Pulmonary artery endothelial cell (primary cell): ENCODE measurements at places on chromosomes 1 and 21. TPM values are rescaled to one million over a fixed set of nuclear protein-coding genes. Genes with fewer than 3 reads are reported as not detected.
A peak's percentile ranks its signal among the peaks of the same experiment; 100 is the strongest.

FMO3 gene
- total RNA-seq, result 0.28 TPM in 1 of 2 replicates, not detected in the other

PIGV gene
- 7.3 and 8.3 TPM in 2 replicates for total RNA-seq

MORN1 gene
- total RNA-seq, result 4.1 and 4.3 TPM in 2 replicates

ANGPTL3 gene
- not detected in 2 replicates for total RNA-seq

CD1D gene
- not detected in 2 replicates for total RNA-seq

- DNase-seq, result no peak
These were observed 72.8 kb upstream of the ATP5PO start for GRCh38 chr21:33988237-33989017.

DNA sequence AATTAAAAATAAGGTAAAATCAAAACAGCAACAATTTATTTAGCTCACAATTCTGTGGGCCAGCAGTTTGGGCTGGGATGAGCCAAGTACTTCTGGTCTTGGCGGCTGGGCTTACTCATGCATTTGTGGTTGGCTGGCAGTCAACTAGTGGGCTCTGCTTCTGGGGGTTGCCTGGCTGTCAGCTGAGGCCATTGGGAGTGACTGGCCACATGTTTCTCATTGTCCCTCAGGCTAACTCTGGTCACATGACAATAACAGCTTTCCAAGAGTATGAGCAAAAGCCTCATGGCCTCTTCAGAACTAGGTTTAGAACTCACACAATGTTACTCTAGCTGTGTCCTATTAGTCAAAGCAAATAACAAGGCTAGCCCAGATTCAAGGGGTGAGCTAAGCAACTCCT is 15.6 kb upstream of the CHIA start:
- no peak for DNase-seq

GRCh38 chr1:186518395-186518794 is 57.5 kb upstream of the PDC start:
- no peak for DNase-seq

GRCh38 chr1:108505763-108506070 is 54.2 kb upstream of the EEIG2 start:
- DNase-seq, result no peak

GRCh38 chr1:175278734-175279116 is 86.1 kb upstream of the KIAA0040 start:
- no peak for DNase-seq

DNA sequence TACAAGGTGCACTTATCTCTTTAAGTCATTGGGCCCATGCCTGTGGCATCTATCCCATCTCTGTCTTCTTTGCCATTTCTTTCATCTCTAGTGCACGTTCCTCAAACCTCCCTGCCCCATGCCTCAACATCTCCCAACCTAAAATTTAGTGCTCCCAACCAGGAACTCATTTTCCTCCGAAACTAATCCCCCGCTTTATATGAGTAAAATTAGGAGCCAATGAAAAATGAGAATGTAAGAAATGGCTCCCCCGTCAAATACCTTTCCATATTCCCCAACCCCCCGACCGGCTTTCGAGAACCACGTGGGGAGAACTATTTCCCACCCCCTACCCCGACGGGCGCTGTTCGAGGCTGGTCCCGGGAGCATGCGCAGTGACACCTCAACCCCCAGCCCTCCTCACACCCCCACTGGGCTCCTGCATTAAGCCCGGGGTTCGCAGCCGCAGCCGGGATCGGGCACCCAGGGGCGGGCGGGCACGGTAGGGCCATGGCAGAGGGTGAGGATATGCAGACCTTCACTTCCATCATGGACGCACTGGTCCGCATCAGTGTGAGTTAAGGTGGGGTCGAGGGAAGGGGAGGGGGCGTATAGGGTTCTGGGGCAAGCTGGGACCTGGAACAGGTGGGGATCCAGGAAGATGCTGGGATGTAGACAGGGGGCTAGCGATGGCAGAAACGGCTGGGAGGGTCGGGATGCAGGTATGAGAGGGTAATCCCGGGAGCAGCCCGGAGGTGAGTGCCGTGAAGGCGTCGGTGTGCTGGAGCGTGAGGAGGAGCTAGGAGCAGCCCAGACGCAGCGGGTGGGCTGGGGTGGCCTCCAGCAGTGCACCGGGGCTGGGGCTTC is at the start of gene TRIM46:
Gene TRIM46, plus strand, starts transcription at position 372 of the 846 bp plus-strand sequence. Its CDS starts 118 bp downstream, at position 490.
- DNase-seq, result no peak

DNA sequence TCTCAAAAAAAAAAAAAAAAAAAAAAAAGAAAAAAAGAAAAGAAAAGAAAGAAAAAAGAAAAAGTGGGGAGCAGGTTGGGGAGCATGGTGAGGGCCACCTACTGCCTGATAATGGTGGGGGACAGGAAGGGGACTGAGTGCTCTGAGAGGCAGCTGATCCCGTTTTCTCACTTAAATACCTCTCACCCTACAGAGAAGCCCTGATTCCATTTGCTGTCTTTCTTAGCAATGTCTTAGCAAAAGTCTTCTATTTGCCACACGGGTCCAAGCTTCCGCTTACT is 692 bp upstream of the H6PD start:
- no peak for DNase-seq

DNA sequence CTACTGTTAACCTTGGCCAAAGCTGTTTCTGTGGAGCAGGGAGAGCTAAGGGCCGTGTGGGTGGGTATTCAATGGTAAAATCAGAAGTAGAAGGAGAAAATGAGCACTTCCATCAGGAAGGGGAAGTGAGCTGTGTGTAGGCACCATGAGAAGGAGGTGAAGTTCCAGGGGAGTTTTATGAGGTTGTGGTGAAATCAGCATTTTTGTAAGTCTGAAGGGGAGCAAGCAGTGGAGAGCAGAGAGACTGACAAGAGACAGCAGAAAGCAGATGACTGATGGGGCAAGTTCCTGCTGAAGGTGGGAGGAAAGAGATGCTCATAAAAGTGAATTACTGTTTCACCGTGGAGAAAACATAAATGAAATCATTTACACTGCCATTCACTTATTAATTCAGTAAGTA is 2.7 kb upstream of the GPR88 start:
- no peak for DNase-seq

DNA sequence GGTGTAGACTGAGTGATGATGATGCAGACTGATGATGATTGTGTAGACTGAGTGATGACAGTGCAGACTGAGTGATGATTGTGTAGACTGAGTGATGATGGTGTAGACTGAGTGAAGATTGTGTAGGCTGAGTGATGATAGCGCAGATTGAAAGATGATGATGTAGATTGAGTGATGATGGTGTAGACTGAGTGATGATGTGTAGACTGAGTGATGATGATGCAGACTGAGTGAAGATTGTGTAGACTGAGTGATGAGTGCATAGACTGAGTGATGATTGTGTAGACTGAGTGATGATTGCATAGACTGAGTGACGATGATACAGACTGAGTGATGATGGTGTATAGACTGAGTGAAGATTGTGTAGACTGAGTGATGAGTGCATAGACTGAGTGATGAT is 28.7 kb downstream of the FAM89A start:
- DNase-seq, result no peak

DNA sequence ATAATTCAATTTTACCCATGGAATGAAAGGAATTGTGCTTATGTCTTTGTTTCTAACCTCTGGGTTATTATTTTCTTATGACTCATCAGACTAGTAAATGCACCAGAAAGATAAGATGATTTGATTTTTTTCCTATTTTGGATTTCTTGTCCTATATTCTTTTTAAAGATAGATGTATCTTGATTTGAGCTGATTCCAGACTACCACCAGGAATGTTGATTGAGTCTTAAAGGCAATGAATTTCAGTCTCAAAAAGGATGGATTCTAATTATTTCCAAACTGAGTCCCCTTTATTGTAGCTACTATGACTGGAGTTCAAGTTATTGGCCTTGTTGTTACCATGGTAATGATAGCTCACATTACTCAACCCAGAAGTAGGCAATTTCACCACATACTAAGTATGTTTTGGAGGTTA is 95.8 kb upstream of the RGS4 start:
- DNase-seq, result peak; percentile 40

GRCh38 chr1:33280091-33280661 is 23.9 kb downstream of the ZNF362 start:
- DNase-seq, result no peak

DNA sequence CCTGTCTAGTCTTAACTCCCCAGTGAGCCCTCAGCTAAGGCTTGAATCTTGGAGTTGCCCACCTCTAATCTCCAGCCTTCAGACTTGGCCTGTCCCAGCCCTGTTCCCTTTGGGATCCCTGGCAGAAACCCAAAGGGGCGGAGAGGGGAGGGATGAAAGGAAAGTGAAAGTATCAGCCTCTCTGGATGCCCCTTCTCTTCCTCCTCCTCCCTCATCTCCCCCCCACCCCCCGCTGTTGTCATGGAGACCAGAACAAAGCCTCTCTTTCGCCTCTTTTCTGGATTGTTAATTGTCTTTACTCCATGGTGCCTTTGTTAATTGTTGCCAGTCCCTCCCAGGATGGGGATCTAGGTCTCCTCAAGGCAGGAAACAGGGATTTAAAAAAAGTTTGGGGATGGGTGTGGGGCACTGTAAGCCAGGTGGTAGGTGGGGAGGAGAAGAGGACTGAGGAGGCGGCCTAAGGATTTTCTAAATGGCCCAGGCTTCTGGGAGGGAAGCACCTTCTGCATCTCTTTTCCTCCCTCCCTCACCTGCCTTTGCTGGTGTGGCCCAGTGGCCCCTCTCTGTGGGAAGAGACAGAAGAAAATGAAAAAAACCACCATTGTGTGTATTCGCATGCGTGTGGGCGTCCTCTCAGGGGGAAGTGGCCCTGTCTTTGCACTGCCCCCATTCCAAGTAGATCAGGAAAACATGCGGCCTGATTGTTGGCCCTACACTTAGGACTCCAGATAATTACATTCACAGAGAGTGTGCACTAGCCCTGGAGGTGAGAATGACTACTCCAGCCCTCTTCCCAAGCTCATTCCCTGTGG is 7.5 kb upstream of the SOX13 start:
- no peak for DNase-seq

GRCh38 chr1:57336793-57337192 is 87.1 kb downstream of the DAB1 start:
- DNase-seq, result no peak

DNA sequence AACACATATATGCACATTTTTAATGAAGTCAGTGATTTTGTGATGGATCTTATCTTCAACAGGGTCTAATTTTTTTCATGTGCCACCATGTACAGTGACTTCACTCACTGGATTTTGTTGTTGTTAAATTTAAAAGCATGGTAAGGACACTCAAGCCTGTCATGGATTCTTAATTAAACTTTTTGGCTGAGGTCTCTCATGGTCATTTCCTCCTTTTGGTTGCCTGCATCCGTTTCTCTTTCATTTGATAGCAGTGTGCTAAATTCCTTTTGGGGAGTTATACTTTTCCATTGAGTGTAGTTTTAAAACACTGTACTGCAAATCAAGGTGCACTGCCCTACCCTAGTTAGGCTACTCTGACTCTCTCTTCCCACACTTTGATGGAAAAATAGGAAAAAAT is 13.2 kb upstream of the CRB1 start:
- no peak for DNase-seq

DNA sequence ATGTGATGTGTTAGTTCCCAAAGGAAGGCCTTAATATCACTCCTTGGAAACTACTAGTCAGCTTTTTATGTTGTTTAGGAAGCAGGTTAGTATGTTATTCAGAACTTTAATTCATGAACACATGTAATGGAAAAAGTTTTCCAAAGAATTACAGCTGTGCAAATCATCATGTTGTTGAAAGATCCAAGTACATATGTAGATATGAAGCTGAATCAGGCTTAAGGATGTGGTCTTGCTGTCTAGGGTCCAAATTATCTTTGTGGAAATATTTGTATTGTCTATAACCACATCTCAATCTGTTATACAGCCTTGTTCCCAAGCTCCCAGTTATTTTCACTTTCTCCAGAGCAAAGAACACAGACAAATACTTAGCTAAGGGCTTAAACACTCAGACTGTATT is 231.6 kb downstream of the TPR start:
- no peak for DNase-seq

DNA sequence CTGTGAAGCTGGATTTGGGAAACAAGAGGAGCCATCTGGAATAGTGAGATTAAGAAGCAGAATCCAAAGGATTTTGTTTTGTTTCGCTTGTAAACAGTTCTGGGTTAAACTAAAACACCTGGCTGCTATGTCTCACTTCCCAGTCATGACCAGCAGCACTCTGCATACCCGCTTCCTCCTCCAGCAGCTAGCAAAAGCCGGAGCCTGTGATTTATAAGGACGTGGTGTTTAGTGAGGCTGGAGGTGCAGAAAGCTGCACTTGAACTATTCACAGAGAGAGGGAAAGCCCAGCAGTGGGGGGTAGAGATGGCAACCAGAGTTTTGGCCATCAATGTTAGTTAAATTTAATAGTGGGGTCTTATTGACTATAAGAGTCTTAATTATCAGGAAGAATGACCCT is 240.2 kb downstream of the AJAP1 start:
- no peak for DNase-seq

DNA sequence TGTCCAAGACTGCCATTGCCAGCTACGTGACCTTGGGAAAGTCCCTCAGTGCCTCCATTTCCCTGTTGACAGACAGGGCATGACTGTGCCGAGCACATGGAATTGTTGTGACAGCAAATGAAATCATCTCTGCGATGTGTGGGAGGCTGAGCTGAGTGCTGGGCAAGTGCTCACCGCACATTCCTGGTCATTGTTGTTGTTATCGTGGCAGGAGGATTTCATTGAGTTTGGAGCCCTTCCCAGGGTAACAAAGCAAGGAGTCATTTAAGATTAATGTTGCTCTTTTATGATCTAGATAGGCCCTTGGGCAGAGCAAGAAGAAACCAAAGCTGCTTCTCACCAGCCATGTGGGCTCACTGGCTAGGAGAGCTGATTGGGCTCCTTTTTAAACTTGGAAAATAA is 39.6 kb upstream of the ITPKB start:
- peak; percentile 85 for DNase-seq

GRCh38 chr1:67019121-67019520 is 34.8 kb downstream of the SLC35D1 start:
- DNase-seq, result no peak

- no peak for DNase-seq
These were observed 16.4 kb upstream of the PAX7 start for GRCh38 chr1:18614069-18614735.

DNA sequence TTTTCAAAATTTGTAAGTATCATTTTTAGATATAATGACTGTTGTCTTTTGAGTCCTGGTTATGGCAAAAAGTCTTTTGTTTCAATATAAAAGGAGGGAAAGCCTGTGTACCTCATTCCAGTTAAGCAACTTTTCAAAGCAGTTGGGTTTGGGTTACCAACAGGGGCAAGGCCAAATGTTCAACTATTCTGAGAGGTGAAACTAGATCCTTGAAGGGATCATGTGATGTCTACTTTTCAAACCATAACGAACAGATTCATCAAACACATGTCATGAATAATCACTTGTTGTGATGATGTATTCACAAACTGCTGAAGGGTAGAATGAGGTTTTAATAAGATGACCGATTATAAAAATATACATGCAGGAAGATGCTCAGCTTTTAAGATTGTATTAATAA is 171.3 kb downstream of the HHAT start:
- DNase-seq, result no peak
